ENCODE measurements at places on chromosomes 2 and 18. TPM values are rescaled to one million over a fixed set of nuclear protein-coding genes. Genes with fewer than 3 reads are reported as not detected.

DNA sequence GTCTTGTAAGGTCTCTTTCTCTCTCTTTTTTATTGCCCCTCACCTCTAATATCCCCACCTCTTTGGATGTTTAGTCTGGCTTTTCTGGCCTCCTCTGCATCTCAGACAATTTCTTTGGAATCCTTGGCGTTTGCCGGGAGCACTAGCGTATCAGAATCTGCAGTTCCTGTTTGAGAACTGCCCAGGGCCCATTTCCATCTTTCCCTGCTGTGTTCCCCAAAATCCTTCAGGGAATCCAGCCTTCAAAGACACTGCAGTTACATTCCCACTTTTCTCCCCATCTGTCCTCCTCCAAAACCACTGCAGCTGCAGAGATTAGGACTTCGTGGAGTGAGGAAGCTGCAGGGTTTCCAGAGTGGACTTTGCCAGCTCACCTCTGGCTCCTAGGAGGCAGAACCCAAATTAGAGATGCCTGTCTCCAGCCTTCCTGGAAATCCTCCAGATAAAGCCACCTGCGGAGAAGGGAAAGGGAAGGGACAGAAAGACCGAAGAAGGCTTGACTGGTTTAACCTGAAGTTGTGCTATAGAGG lies 2.7 kb downstream of the VSNL1 start:
- DNase-seq = no peak

The SKOR2 gene
- not detected for total RNA-seq

GRCh38 chr2:213036836-213037235 lies 114.6 kb downstream of the IKZF2 start:
- DNase-seq = peak; percentile 9

The METAP1D gene
- total RNA-seq = 4.0 TPM

- no peak for DNase-seq
Observed at GRCh38 chr18:49563130-49563540, 1.3 kb downstream of the LIPG start.

- DNase-seq = no peak
Observed at GRCh38 chr2:197201874-197202273, 108.7 kb downstream of the ANKRD44 start.

DNA sequence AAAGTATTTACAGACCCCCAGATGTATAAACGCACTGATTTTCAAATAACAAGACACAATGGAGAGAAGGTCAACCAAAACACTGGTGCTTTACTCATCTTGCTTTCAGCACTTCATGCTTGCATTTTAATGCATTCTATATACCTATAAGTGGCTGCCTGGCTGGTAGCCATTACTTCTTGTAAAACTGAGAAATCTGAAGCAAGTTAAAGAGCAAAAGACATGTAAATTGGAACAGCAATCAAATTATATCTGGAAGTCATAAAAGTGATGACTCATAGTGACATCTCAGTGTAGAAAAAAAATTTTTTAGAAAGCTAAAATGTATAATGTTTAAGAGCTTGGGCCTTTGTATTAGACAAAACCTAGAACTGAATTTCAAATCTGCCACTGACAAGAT lies 106.2 kb downstream of the CCDC141 start:
- no peak for DNase-seq

DNA sequence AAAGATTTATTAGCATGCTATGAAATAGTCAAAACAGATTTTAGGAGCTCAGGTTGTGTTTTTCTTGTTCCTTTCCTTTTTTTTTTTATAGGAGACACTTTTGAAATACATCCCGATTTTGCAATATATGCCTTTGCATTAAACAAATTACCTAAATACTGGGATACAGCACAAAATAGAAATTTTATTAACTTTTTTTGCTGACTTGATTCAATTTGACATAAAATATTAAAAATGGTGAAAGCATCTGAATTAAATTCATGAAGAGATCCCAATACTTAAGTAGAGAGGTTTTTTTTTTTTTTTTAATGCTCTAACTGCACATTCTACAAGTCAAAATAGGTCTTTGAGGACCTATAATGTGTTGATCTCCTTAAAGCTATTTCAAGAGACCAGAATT lies 939.5 kb upstream of the CHAC2 start:
- DNase-seq = no peak

- no peak for DNase-seq
Observed at GRCh38 chr2:211609127-211609526, 929.5 kb downstream of the ERBB4 start.

The CPO gene
- not detected for total RNA-seq

DNA sequence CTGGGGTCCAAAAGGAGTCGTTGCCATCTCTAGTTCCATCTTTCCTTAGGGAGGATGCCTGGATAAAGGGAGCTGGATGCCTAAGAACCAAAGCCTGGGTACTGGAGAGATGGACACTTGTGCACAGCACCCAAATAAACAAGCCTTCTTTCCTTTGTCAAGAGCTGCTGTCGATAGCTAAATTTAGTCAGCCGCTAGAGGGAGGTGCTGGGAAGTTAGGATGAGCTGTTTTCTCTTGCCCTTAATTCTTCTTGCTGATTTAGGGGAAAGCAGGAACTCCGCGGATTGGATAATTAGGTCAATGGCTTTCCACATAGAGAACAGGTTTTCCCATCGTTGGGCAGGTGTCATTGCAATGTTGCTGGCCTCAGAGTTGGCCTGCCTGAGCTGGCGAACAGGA lies 30.9 kb upstream of the SERPINB12 start:
- DNase-seq = peak; percentile 55

The TCF23 gene
- total RNA-seq = not detected

DNA sequence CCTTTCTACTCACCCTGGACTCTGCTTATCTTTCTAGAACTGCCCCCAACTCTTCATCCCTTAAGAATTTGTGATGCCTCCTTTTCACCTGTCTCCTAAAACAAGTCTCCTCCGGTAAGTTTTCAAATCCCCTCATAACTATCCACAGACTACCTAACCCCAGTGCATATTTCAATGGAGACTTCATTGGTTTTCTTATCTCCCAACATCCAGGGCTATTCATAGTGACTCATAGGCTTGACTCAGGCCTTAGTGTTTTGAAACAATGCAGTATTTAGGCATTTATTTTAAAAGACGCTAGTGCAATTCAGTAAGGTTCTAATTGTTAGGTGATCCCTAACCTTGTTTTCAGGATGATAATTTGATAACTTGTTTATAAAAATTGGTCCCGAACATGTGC lies 399.2 kb downstream of the CPS1 start:
- DNase-seq = peak; percentile 83

The ZNF519 gene
- total RNA-seq = 11.5 TPM
